ENCODE measurements at places on chromosomes 16 and 17. TPM values are rescaled to one million over a fixed set of nuclear protein-coding genes. Genes with fewer than 3 reads are reported as not detected.

NGFR gene
- polyA plus RNA-seq = 2.6 TPM

TRPV3 gene
- polyA plus RNA-seq = 0.37 TPM

PLSCR3 gene
- polyA plus RNA-seq = 39.1 TPM

ABCC12 gene
- 0.24 TPM for polyA plus RNA-seq

CMTM2 gene
- 0.32 TPM for polyA plus RNA-seq

ANKRD40CL gene
- not detected for polyA plus RNA-seq

THRA gene
- polyA plus RNA-seq = 176 TPM

KRTAP9-4 gene
- polyA plus RNA-seq = not detected

MGAT5B gene
- 46.3 TPM for polyA plus RNA-seq
